Mesenteric fat pad (tissue), 1 donor: ENCODE measurements at places on chromosomes 12 and 14. TPM values are rescaled to one million over a fixed set of nuclear protein-coding genes. Genes with fewer than 3 reads are reported as not detected.

Gene IL23A
- 0.55 TPM for total RNA-seq

Gene PPP1R13B
- total RNA-seq: 26.2 TPM

Gene B4GALNT1
- 2.7 TPM for total RNA-seq

Gene PTCSC3
- total RNA-seq: not detected

Gene TMTC1
- 107 TPM for total RNA-seq

Gene SIX4
- 1.9 TPM for total RNA-seq

Gene SMCO2
- total RNA-seq: not detected

Gene CCNK
- 48.2 TPM for total RNA-seq

Gene SDR9C7
- total RNA-seq: not detected

Gene CLEC7A
- 27.7 TPM for total RNA-seq

Gene TEX52
- total RNA-seq: not detected

Gene INSM2
- not detected for total RNA-seq

Gene SYT10
- not detected for total RNA-seq

Gene CLMN
- total RNA-seq: 47.4 TPM

Gene MYF6
- total RNA-seq: not detected

Gene SETD1B
- 20.7 TPM for total RNA-seq

Gene RALGAPA1
- total RNA-seq: 50.7 TPM

Gene MYF5
- total RNA-seq: not detected

Gene DTX3
- 7.2 TPM for total RNA-seq

Gene B4GALNT3
- total RNA-seq: 0.61 TPM

Gene FSCB
- total RNA-seq: not detected

Gene OASL
- 8.1 TPM for total RNA-seq

Gene HCAR3
- total RNA-seq: 7.2 TPM

Gene CCDC196
- not detected for total RNA-seq

Gene NOC4L
- total RNA-seq: 14.6 TPM

Gene ZFC3H1
- total RNA-seq: 51.5 TPM

Gene TEP1
- 37.1 TPM for total RNA-seq

Gene AHNAK2
- total RNA-seq: 15.7 TPM

Gene PTMS
- 161 TPM for total RNA-seq

Gene SOX5
- 31.0 TPM for total RNA-seq

Gene SLC10A1
- total RNA-seq: not detected

Gene PLXNC1
- 8.9 TPM for total RNA-seq

Gene PLBD2
- total RNA-seq: 62.9 TPM

Gene YBX3
- 433 TPM for total RNA-seq

Gene TAS2R30
- 4.1 TPM for total RNA-seq

Gene CLEC1B
- not detected for total RNA-seq
